ENCODE measurements at places on chromosomes 12 and 14.

DNA sequence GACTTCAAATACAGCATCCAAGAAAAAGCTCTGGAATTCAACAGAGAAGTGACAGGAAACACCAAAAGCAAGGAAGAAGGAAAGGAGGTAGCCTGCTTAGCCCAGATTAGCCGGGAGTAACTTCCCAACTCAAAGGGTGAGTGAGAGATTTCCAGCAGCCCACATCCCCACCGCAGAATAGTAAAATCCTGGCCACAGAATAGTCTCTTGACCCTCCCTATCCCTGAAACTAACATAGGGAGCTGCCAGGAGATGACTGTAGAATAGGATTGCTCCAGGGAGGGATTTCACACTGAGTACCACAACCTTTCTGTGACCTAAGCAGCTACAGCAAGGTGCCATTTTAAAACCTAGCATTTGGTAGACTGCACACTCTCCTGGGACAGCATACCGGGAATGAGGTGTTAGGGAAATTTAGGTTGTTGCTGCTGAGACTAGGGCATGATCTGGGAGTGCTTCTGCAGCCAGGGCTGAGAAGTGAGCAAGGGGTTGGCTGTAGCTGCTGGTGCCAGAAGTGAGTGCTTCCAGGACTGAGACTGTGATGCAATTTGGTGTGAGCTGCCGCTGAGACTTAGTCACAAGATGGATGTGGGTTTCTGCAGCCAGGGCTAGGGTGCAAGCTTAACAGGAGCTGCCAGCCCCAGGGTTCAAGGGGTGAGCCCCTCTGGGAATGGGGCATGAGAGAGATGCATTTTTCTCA lies 66.0 kb downstream of the TMTC3 start:
- no peak for DNase-seq

GRCh38 chr12:131827961-131828534 lies at the start of gene MMP17:
Gene MMP17, plus strand, starts transcription at chr12:131828393. Its CDS starts 102 bp downstream, at chr12:131828495.
- no peak for DNase-seq

DNA sequence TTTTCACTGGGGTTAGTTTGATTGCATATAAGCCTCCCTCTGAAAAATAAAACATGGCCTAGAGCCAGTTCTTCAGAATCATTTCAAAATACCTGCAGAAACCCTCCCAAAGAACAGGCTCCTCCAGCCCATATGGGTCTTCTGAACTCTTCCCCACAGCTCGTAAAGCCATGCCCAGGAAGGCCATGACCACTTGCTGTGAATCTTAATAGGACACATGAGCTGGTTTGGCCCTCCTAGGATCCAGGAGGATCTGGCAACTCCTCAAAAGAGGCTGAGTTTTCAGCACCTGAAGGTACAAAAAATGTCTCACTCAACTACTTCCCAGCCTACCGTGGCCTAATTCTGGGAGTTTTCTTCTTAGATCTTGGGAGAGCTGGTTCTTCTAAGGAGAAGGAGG lies 2.4 kb downstream of the MYBPC1 start:
- no peak for DNase-seq

DNA sequence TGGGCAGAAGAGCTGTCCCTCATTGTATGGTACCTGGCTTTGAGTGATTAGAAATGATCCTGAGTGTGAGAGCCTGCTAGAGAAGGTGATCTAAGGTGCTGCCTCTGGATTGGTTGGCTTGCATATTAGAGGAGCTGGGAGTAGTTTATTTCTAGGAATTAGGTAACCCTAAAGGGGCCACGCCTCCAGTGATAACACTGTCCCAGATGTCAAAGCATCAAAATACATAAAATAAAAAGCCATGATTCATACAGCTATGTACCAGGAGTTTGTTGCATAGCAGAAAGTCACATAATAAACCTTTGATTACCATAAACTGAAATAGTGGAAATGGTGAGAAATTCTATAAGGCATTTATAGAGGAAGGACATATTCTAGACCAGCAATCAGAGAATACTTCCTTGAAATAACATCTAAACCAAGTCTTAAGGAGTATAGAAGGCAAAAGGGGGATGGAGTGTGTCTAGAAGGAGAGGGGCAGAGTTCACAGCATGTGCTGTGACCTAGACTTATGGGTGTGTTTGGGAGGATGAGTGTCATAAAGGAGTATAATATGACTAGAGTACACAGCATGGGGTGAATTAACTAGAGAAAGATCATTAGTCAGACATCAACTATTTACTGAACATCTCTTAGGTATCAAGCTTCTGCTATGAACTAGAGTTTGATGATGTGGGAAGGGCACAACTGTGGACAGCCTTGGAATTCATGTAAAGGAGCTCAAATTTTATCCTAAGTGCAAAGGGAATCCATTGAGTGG lies 686.4 kb downstream of the GALC start:
- DNase-seq, result no peak

DNA sequence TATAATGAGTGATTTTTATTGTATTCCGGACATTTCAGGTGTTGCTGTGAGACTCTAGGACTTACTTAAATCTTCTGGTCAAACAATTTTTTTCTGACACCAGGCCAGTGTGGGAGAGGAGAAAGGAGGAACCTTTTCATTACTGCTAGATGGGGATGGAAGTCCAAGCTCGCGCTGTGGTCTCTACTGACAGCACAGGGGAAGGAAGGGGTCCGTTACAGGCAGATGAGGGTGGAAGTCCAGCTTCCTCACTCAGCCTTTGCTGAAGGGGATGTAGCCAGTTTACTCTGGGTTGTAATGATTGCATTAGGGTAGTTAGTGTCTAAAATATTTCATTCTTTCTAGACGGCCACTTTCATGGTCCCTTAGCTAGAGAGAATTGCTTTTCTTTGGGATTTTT lies 26.3 kb upstream of the ST8SIA1 start:
- DNase-seq, result no peak

- DNase-seq, result no peak
These were observed 42.2 kb downstream of the FBXL14 start for GRCh38 chr12:1552171-1552570.

DNA sequence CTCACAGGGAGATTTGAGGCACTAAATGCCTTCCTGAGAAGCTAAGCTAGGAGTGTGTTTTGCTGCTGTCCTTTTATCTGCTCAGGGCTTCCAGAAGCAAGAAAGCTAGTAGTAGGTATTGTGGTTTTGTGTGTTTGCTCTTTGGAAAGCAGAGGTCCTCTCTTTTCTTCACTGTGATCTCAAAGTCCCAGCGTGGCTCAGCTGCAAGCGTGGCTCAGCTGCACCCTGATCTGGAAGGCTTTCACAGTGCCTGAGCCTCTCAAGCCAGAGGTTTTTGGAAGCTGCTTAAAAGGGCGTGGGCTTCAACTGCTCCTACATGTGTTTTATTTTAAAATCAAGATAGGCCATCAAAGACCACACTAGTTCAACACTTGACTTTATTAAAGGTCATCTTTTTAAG lies 337.4 kb upstream of the RGS6 start:
- DNase-seq, result no peak

DNA sequence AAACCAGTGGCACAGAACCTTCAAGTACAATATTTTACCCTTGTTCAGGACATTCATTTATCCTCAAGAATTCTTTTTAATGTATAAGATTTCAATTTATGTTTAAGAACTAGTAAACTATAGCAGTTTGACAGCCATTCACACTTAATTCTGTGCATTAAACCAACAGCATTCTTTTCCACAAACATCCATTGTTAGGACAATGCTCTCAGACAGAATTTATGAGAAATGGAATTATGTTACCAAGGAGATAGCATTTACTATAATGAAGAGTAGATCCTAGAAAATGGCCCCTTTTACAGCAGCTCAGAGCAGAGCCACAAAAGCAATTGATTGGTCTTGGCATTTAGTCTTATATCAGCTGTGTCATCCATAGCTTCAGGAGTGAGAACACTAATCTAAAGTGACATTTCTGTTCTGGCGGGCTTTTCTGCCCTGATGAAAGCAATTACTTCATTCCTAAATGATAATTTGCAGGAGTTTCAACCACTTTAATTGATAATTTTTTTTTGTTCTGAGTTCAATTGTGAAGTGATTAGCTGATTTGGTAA lies 268.9 kb downstream of the NPAS3 start:
- no peak for DNase-seq

DNA sequence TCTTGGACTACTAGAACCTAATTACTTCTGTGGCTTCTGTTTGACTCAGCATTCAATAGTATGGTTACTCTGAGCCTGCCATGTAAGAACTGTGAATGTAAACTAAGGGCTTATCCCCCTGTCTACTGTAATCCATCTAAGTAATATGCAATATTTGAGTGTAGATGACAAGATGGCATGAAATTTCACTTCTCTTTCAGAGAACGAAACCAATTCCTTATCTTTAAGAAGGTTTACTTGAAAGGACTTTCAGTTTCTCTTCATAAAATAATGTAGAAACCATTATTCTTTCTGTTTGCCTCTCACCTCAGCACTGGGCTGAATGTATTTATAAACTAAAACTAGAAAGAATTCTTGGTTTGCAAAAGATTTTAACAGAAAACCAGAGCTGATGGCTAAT lies 60.4 kb upstream of the ARID2 start:
- DNase-seq, result no peak

GRCh38 chr12:95522692-95523091 lies 28.6 kb downstream of the USP44 start:
- DNase-seq, result no peak

GRCh38 chr12:48197549-48197970 lies 5.5 kb downstream of the OR10AD1 start:
- no peak for DNase-seq

GRCh38 chr14:78455896-78456435 lies 285.8 kb downstream of the NRXN3 start:
- DNase-seq, result no peak

- no peak for DNase-seq
These were observed 416.2 kb upstream of the CCDC196 start for GRCh38 chr14:66069830-66070541.

- no peak for DNase-seq
These were observed 19.1 kb upstream of the DNAH10 start for GRCh38 chr12:123743002-123743401.

DNA sequence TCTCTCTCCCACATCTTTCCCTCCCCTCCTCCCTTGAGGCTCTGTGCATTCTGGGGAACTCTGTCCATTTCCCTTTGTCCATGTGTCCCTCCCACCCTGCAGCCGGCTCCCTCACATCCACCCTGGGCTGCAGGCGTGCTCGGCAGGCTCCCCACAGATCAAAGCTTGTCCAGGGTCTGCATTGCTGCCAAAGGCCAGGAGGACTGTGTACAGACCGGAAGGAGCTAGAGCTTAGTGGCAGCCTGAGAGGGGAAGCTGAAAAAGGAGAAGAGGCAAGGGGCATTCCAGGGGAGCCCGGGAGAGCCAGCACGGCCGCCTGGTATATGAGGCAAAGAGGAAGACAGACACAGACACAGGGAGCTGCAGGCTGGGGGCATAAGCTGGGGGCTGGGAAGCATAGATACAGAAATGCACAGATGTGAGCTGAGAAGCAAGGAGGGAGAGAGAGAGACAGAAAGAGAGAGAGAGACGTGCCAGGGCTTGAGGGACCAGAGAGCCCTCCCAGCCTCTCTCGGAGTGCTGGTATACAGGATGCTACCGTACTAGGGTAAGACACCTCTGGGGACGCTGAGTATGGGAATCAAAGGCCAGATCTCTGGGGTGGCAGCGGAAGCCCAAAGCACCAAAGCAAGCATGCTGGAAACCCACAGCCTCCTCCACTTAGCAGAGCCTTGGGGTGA lies 3.3 kb downstream of the CD4 start:
- DNase-seq, result no peak

DNA sequence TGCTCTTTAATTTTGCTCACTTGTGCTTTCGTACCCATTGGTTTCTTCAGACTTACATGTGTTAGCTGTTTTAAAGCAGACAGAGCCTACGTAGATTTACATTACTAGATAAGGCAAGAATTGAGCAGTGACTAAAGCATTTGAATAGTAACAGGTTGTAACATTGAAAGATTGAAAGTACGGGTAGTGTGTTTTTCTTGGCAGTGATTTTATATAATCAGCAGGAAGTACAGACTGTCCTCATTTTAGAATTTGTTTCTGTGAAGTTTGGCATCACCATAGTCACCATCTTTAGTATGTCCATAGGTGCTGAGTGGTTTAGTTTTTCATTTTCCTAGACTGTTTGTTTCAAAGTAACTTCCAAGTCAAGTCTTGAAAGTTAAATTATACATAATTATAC lies 14.0 kb downstream of the RTRAF start:
- no peak for DNase-seq

- DNase-seq, result no peak
These were observed 60.9 kb upstream of the DUSP6 start for GRCh38 chr12:89413234-89413633.

DNA sequence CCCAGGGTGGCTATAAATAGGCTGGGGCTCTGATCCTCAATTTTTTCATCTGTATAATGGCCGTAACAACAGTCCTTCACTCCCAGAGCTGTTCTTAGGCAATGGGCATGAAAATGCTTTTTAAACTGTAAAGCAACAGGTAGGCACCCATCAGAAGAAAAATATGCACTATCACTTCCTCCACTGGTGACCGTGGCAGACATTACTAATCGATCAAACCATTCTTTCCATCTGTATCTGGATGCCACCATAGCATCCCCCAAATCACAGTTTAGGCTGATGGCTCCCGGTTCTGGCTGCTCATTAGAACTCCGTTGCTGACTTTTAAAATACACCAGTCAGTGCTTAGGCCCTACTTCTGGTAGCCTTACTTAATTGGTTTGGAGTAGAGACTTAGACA lies 11.2 kb downstream of the KRT71 start:
- DNase-seq, result no peak

- DNase-seq, result no peak
These were observed 21.5 kb downstream of the SCARB1 start for GRCh38 chr12:124842073-124842749.

DNA sequence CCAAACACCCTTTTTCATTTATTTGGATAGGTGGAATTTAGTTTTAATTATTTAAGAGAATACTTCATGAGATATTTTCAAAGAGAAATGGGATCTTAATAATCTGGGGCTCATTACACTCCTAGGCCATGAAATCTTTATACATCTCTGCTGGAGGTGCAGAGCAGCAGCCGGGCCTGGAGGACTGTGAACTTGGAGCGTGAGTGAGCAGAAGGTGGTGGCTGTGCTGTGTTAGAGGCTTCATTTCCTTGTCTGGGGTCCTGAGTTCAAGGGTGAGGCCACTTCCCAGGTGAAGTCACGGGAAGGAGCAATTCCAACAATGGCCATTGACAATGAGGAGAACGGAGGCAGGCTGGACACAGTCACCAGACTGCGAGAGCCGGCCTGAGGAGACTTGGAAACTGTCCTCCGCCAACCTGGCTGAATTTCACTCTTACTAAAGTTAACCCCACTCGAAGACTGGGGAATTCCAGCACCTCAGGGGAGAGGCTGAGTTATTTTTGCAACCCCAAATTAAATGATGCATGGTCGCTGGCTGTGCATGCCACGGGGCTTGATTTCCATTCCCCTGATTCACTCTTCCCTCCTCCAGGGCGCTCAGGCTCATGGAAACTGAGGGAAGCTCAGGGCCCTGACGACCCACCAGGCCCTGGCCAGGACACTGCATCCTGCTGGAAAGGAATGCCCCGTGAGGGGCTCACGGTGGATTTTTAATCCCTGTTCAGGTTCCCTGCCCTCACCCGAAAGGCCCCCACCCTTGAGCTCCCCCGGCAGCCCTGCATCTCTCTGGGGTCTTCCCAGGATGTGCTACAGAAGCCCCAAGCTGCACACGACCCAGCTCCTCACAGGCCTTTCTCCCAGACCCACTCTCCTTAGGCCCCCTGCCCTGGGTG lies 22.6 kb upstream of the TRAF3 start:
- DNase-seq, result no peak
